ENCODE measurements at places on chromosomes 13 and 19.

GRCh38 chr13:51740698-51741097 lies 63.3 kb downstream of the DHRS12 start:
- no peak for DNase-seq

- no peak for DNase-seq
These were observed 1049.8 kb downstream of the OLFM4 start for GRCh38 chr13:54078271-54078870.

GRCh38 chr13:96785986-96786385 lies 208.3 kb downstream of the OXGR1 start:
- no peak for DNase-seq

DNA sequence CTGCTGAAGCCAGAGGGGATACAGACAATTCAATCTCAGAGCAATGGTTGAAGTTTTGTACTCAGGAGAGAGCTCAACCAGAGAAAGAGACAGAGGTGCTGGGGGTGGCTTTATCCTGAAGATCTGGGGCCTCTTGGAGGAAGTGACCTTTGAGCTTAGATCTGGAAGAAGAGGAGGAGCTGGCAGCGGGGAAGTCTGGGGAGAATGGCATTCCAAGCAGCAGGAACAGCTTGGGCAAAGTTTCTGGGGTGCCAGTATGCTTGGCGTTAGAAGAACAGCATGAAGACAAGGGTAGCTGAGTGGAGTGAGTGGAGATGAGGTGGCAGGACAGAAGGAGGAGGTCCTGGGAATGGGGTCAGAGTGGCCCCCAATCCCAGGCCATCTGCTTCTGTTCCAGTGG lies 11.3 kb downstream of the MAST3 start:
- DNase-seq = no peak

GRCh38 chr13:100497389-100497788 lies 91.2 kb downstream of the GGACT start:
- DNase-seq = no peak

- no peak for DNase-seq
These were observed 11.1 kb upstream of the ZNF613 start for GRCh38 chr19:51916167-51916566.

DNA sequence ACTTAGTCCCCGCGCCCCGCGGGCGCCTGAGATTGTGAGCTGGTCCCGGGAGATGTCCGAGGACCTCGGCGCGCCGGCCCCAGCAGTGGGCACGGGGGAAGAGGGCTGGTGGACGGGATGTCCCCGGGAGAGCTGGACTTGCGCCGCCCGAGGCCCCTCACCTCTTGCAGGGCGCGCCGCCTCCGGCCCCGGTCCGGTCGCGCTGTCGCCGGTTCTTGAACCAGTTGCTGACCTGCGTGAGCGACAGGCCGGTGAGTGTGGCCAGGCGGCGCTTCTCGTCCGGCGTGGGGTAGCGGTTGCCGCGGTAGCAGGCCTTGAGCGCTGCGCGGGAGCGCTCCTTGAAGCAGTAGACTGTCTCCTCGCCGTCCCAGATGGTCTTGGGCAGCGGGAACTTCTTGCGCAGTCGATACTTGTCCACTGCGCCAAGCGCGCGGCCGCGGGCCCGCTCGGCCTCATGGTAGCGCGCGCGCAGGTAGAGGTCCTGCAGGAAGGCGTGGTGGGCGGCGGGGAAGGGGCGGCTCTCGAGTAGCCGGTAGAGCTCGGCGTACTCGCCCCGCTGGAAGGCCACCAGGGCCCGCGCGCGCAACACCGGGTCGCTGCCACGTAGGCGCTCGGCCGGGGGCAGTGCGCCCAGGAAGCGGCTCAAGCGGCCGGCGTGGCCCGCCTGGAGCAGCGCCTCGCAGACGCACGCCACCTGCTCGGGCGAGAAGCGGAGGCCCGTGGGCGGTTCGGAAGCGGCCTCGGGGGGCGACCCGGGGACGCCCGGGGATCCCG lies 984 bp downstream of the SIX5 start:
- peak; percentile 80 for DNase-seq

- no peak for DNase-seq
These were observed 13.0 kb upstream of the STRN4 start for GRCh38 chr19:46759206-46759605.

DNA sequence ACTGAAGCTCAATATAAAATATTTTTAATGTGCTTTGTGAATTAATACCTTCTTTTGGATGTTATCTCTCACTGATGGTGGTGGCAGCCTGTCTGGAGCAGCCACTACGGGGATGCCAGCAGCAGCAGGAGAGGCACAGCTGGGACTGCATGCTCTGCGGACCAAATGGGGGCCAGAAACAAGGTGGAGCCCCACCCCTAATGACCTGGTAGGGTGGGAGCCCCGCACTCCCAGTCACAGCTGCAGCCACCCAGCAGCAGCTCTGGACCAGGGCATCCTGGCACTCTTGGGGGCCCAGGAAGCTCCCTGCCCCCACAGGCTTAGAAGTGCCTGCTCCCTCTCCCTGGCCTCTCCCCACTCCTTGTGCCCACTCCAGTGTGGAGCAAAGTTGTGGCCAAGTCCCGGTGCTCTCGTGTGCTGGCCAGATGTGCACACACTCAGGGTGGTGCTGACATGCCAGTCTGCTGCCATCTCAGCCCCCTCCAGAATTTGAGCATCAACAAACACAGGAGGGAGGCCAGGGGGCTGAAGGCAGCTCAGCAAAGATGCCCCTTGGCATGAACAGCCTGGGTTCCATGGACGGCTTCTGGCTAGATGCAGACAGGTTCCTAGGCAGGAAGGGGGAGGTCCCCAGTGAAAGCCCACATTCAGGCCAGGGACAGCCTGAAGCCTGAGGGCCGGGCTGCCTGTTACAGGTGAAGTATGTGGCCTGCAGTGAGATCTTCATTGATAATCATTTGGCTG lies 696.7 kb upstream of the SLITRK5 start:
- DNase-seq = no peak

DNA sequence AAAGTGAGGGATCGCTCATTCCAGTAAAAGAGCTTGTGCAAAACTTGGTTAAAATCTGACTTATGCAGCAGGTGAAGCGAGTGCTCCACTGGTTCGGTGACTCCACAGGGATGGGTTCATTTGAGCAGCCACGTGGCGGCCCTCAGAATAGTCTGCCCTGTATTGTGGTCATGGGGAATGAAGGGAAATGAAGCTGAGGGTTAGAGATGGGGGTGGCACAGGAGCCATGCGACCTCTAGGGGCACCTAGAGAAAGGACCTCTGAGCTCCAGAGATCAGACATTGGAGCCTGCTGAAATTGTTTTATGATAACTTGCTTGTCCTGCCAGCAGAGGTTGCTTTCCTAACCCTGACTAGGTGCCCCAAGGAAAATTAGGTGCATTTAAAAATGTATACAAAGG lies 26.6 kb downstream of the CBY2 start:
- DNase-seq = peak; percentile 34

DNA sequence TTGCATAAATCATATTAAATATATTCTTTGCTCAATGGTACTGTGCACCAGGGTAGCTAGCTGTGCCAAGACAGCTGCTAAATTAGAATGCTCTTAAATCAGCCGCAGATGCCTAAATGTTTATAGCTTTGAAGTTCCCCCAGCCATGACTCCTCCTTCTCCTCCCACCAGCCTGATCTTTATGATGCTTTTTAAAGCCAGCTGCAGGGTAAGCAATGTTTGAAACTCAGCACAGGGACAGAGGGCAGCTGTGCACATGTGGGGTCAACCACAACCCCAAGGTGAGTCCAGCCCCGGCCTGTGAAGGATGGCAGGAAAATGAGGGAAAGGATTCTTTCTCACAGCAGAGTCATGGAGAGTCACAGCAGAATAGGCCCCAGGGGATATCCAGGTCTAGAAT lies 635.7 kb downstream of the UQCRFS1 start:
- no peak for DNase-seq

DNA sequence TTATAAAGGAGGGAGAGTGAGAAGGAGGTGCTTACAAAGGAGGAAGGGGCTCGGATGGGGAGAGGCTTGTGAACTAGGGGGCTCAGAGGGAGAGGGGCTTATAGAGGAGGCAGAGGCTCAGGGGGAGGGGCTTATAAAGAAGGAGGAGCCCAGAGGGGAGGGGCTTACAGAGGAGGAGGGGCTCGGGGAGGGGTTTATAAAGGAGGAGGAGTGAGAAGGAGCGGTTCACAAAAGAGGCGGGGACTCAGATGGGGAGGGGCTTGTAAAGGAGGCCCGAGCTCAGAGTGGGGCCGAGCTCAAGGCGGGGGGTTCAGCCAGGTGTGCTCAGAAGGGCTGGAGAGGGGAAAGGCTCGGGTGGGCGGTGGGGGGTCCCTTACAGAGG lies 500 bp downstream of the SMIM24 start:
- DNase-seq = no peak

GRCh38 chr13:30808600-30808999 lies 73.3 kb downstream of the ALOX5AP start:
- DNase-seq = no peak

GRCh38 chr13:110448230-110448629 lies 113.3 kb downstream of the RAB20 start:
- DNase-seq = peak; percentile 61

DNA sequence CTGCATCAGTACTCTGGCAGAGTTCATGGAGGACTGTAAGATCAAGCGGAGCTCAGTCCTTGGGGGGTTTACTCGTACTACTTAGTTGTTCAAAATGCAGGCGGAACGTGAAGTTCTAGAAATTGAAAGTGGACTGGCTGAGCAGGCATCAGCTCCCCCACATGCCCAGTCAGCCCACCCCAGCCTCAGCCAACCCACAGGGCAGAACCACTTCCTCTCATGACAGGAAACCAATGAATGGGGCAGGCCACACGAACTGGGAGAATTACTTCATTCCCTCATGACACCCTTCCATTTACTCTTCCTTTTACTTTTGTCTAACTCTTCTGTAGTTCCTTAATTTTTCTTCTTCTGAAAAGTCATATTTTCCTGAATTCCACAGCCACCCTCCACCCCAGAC lies 71.9 kb downstream of the FLT1 start:
- no peak for DNase-seq

DNA sequence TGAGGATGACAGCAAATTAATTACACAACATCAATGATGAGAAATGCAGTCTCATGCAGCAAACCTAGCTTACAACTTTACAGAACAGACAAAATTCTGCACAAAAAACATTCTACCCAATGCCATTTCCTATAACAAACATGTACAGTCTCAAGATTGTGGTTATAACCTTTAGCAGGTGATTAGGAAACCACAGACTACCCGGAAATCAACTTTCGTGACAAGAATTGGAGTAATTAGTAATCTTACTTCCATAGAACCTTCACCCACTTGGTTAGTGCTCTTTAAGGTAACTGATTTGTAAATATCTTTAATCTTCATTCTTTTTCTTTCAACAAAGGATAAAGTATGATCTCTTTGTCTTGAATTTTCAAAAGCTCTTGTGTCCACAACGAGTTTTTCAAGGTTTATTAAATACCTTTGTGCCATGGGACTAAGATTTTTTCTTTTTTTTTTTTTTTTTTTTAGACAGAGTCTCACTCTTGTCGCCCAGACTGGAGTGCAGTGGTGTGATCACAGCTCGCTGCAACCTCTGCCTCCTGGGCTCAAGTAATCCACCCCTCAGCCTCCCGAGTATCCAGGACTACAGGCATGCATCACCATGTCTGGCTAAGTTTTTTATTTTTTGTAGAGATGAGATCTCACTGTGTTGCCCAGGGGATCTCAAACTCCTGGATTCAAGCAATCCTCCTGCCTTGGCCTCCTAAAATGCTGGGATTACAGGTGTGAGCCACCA lies 78.8 kb downstream of the MAP4K1 start:
- no peak for DNase-seq

DNA sequence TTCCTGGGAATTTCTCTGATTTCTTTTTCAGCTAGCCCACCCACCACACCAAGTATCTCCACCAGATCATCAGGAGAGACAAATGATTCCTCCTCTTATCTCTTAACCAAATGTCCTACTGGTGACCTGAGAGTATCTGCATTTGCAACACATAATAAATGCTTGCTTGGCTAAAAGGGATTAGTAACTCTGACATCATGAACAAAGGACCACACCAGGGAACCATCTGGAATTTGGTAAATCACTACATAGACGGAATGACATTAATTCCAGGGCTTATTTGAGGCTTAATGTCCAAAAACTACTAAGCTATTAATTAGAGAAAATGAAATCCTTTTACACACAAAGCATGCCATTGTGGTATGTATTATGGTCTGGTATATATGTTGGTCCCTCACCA lies 139.0 kb downstream of the RAP2A start:
- DNase-seq = no peak

DNA sequence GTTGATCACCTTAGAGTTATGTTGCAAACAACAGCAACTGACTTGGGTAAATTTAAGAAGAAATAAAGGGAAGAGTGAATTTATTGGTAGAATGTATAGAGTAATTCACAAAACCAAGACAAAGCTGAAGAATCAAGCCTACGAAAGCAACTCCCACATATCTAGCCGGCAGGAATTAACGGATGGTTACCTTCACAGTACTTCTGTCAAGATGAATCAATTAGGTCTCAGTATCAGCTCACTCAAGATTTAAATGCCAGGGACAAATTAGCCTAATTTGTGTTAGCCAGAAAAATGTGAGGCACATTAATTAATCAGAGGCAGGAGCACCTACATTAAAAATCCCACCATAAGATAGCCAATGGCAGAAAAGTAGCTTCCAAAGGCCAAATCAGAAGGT lies 10.7 kb downstream of the KPNA3 start:
- DNase-seq = no peak

GRCh38 chr13:49146950-49147355 lies 73.2 kb upstream of the MLNR start:
- no peak for DNase-seq

GRCh38 chr19:40231544-40232424 lies 5.3 kb upstream of the CCNP start:
- no peak for DNase-seq

DNA sequence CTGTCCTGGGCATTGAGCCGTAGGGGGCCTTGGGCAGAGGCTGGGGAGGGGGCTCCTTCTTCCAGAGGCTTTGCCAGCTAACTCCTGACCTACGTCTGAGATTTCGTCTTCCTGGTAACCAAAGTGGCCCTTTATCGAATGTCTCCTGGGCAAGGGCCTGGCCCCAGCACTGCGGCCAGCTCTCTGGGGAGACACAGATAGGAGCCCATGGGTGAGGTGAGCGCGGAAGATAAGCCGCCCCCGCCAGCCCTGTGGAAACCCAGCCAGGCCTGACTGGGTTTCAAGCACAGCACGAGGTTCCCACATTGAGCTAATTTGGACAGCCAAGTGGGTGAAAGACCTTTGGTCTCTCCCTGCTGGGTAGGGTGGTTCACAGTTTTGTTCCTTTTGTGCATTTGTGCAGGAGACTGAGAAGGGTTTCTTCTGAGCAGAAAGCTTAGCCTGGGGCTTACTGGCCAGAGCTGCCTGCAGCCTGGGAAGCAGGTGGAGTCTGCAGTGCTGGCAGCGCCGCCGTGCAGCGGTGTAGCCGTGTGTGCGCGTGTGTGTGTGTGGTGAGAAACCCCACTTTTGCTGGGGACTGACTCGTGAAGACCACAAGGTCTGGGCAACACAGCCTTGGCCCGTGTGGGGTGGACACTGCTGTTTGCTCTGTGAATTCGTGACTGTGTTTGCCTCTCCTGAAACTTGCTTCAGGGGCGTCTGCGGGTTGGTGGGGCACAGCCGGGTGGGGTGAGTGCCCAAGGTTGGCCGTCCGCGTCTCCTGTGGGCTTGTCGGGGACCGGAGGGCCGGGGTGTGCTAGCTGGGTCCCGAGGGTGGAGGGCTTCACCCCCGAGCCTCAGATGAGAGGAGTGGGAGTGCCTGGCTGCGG lies 2.5 kb downstream of the BSG start:
- peak; percentile 59 for DNase-seq

- DNase-seq = no peak
These were observed 17.4 kb downstream of the CHST8 start for GRCh38 chr19:33639035-33639681.

- DNase-seq = peak; percentile 77
These were observed 11.8 kb upstream of the SHD start for GRCh38 chr19:4267101-4267900.

Measured in MCF 10A (cell line).